Testis (tissue), 5 donors: ENCODE measurements at places on chromosomes 7 and 10. TPM values are rescaled to one million over a fixed set of nuclear protein-coding genes. Genes with fewer than 3 reads are reported as not detected.

Gene CSGALNACT2
- 13.9 TPM for polyA plus RNA-seq

Gene C10orf53
- 139 TPM for polyA plus RNA-seq

Gene PIP4K2A
- 26.0 TPM for polyA plus RNA-seq

- no peak for DNase-seq
Measured at GRCh38 chr7:130134106-130134636, 63.8 kb downstream of the KLHDC10 start.

DNA sequence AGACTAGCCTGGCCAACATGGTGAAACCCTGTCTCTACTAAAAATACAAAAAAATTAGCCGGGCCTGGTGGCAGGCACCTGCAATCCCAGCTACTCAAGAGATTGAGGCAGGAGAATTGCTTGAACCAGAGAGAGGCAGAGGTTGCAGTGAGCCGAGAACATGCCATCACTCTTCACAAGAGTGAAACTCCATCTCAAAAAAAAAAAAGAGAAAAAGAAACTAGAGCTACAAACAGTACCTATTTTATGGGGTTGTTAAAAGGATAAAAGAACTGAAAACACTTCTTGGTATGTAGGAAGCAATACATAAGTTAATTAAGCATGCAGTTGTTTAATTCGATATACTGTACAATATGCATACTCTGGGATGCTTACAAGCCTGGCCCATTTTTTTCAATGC lies 216.9 kb downstream of the SORCS1 start:
- no peak for DNase-seq

DNA sequence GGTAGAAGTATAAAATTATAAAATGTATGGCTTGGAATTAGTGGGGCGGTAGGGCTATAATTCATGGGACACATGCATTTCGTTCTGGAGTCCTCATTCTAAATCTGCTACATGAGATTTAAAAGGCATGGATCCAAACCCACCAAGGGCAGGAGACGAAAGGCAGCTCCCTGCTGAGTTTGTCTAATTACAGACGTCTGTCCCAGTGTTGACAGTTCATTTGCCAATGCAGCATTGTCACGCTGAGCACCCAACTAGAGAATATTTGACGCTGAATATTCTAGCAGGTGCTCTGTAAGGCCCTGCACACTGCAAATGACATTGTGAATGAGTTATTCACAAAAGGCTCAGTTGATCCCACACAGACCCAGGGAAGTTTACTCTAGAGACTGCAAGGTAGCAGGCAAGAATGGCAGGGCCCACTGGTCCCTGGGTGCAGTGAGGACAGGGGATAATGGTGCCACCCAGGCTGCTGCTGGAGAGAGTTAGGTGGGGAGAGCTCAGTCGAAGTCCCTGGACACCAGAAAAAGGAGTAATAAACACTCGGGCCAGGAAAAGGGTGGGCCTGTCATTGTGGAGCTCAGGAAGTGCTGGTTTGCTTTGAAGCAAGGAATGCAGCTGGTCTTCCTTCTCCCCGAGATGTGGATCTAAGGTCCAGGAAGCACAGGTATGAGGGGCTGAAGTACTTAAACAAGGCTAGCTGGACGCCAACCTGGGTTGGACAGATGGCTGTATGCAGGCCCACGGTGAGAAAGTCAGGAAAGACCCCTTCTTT lies 75.0 kb upstream of the JCAD start:
- no peak for DNase-seq
